ENCODE measurements at places on chromosomes 7 and 10. TPM values are rescaled to one million over a fixed set of nuclear protein-coding genes. Genes with fewer than 3 reads are reported as not detected.

DNA sequence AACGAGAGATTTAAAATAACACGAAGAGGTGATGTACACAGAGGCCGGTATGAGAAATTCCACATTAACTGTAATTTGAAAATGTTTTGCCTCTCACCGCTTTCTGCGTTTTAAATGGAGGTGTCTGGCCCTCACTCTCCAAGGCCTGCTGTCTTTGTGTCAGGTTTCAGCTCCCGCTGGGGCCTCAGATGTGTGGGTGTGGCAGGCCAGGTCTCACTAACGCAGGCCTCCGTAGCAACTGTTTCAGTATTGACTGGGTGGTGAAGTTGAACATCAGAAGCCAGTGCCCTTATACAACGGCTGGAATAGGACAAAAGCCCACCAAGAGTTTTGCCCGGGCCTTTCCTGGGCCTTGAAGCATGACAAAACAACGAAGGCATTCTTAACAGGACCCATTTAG is 303.1 kb downstream of the ADARB2 start:
- no peak for DNase-seq

GRCh38 chr10:65301181-65301580 is 1624.7 kb upstream of the LRRTM3 start:
- DNase-seq, result no peak

- no peak for DNase-seq
Measured at GRCh38 chr7:115980159-115980558, 50.4 kb downstream of the TFEC start.

DNA sequence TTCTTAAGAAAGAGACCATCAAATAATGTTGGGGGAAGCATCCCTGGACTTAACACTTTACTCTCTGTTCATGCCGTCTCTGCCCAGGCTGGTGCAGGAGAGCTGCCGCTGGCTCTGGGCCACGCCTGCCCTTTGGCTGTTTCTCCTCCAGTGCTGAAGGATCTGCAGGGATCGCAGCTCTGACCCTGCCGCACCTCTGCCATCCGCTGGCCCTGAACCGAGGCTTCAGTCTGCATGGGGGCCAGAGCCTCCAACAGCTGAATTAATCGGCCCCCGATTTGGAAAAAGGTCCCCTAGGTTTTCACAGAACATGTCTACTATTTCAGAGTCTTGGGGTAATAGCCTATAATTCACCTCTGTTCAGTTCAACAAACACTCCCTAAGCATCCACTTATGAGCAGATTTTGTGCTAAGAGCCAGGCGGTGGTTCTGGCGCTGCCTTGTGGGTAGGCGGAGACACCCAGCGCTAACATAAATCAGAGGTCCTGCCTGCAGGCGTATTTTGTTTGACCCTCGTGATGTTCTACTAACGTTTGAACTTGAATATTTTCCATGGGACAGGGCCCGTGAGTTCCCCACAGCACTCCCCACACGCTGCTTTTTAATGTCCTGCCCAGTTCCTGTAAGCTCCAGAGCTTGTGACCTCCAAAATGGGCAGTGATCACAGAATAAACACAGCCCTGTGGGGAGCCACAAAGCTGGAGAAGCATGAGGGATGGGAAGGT is 99.0 kb downstream of the DYNC2I1 start:
- DNase-seq, result no peak

- peak; percentile 12 for DNase-seq
Measured at GRCh38 chr7:74002474-74003017, 25.4 kb upstream of the ELN start.

GRCh38 chr10:7293378-7293920 is 117.4 kb downstream of the SFMBT2 start:
- no peak for DNase-seq

GRCh38 chr7:96361116-96361857 is 39.4 kb upstream of the SLC25A13 start:
- no peak for DNase-seq

FOXP2 gene
- total RNA-seq, result not detected

HTR7 gene
- 0.10 TPM for total RNA-seq

CPEB3 gene
- total RNA-seq, result 2.2 TPM
